Activated CD4-positive, alpha-beta memory T cell treated with anti-CD3 and anti-CD28 coated beads, Interleukin-2, amount 10 ng/mL, durations not matched to agents 7 days and 5 days (primary cell): ENCODE measurements at places on chromosomes 12 and 14.
A peak's percentile ranks its signal among the peaks of the same experiment; 100 is the strongest.

- no peak for DNase-seq
Observed at GRCh38 chr14:90536511-90537191, 139.8 kb downstream of the CALM1 start.

DNA sequence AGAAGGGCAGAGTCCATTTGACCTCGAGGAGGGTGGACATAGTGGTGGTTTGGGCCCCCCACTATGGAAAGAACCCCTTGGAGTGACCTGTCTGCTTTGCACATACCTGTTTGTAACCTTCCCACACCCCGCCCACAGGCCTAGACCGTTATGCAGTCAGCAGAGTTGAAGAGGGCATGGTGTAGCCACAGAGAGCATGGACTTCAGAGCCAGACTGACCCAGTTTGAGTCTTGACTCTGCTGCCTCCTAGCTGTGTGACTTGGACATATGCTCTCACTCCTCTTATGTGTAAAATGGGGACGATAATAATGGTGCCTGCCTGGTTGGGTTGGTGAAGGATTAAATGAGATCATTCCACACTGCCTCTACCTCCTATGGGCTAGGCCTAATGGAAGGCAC is 40.9 kb upstream of the NOS1 start:
- no peak for DNase-seq

DNA sequence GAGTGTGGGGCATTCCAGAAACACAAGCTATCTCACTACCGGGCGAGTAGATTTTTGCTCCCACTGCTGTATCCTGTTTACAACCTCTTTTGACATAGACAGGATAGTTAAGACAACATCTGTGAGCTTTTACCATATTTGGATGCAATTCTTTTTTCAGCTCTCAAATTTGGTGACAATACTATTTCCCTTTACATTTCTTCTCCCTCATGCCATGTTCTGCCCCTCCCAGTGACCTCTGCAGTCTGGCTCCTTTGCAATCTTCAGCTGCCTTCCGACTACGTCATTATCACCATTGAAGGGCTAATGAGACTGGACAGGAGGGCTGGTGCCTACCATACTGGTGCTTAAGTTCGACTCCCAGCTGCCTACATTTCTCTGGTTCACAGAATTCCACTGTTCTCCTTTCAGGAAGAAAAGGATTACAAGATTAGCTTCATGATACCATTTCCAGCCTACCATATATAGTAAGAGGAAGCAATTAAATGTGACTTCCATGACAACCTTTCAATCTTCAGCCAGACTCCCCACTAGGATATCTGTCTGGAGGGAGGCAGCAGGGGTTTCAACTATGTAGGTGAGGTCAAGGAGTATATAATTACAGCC is 251.6 kb downstream of the PHLDA1 start:
- DNase-seq, result no peak

DNA sequence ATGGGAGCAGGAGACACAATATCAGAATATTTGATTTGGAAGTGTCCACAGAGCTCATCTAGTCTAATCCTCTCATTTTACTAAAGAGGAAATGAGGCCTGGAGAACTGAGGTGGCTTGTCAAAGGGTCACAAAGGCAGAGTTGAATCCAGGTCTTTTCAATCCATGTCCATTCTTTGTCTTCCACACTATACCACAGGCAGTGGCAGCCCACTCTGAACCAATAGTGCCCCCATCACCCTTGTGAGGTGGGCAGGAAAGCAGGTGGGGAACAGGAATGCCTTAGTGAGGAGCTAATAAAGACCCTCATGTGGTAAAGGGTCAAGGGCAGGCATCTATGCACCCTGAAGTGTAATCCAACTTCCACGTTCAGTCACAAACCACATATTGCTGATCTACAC is 134.8 kb upstream of the EGLN3 start:
- no peak for DNase-seq

DNA sequence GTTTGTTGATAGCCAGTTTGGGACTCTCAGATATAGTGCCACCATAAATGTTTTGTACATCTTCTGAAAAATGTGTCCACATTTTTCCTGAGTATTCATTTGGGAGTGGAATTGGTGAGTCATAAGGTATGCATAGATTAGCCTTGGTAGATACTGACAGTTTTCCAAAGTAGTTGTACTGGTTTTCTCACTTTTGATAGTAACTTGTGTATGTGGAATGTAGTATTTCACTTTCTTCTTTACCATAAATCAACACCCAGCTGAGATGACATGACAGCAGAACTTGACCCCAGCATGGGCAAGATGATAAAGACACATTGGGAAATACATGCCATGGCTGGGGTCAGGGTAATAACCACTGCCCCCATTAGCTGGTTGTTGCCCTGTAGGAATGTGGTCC is 5.4 kb downstream of the FBXW8 start:
- no peak for DNase-seq

DNA sequence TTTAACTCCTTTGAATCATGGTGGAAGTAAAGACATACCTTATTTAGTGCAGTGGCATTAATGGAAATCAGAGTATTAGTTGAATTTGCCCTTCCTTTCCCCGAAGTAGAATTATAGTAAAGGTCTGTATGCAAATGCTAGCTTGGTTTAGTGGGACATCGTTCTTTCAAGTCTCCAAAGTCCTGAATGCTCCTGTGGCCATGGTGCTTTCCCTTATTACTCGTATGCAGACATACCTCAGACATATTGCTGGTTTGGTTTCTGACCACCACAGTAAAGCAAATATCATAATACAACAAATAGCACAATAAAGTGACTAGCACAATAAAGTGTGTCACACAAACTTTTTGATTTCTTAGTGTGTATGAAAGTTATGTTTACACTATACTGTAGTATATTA is 52.3 kb downstream of the MNAT1 start:
- no peak for DNase-seq

DNA sequence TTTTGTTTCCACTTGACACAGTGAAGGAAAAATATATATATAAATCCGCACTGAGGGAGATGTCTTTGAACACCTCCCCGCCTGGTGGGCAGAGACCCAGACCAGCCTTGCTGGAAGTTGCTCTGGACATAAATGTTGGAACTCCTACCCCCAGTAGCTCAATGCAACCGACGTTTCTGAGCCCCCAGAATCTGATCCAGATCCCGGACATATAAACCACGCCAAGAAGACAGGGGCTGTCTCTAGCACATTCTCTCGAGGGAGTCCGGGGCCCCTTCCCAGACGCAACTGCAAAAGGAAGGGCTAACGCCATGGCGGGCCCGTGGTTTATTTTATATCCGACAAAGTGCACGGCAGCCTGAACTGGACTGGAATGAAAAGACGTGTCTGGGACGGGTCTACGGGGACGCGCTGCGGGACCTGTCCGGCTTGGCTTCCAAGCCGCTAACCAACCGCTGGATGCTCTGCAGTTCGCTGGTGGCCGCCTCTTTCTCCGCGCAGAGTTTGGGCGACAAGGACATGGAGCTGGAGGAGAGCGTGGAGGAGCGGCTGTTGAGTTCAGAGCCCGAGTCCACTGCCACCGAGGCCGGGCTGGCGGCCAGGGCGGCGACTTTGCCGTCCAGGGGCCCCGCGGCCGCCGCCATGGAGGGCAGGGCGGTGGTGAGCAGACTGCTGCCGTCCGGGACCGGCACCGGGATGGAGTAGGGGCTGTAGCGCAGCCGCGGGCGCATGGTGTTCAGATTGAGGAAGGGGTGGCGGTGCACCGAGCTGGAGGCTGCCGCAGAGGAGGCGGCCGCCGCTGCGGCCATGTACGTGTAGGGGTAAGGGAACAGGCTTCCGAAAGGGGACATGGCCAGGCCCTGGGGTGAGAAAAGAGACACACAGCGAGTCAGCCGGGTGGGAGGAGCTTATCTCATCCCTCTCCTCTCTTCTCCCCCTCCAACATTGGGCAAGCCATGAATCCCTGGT is 12.2 kb downstream of the TBX3 start:
- DNase-seq, result no peak

- DNase-seq, result no peak
Observed at GRCh38 chr12:123160801-123161487, 10.1 kb upstream of the PITPNM2 start.

DNA sequence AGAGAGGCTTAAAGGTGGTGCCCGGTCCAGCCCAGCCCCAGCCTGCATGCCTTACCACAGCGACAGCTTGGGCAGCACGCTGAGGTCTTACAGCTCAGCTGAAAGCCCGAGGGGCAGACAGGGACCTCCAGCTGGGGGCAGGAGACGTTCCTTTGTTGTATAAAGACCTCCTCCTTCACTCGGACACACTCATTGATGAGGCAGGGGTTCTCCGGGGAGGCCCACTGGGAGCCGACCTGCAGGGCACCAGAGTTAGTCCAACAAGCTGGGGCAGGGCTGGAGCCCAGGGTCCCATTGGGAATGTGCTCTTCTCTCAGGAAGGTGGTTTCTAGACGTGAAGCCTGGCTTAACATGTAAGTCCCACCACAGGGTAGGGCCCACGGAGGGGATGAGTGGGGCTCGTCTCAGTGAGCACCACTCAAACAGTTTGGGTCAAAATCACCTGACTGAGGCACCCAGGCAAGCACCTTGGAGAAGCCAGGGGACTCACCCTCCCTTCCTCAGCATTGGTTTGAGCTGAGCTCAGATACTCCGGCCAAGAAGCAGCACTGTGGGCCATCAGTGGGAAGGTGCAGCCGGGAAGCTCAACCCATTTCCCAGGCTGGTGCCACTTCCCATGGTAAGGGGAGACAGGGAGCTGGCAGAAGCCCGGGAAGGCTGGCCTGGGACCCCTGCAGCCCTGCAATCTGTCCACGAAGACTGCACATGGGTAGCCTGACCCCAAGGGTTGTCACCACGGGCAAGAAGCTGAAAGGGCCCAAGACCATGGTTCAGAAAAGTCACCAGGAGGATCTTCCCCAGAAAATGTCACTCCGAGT is 24.3 kb upstream of the ANO2 start:
- DNase-seq, result no peak

DNA sequence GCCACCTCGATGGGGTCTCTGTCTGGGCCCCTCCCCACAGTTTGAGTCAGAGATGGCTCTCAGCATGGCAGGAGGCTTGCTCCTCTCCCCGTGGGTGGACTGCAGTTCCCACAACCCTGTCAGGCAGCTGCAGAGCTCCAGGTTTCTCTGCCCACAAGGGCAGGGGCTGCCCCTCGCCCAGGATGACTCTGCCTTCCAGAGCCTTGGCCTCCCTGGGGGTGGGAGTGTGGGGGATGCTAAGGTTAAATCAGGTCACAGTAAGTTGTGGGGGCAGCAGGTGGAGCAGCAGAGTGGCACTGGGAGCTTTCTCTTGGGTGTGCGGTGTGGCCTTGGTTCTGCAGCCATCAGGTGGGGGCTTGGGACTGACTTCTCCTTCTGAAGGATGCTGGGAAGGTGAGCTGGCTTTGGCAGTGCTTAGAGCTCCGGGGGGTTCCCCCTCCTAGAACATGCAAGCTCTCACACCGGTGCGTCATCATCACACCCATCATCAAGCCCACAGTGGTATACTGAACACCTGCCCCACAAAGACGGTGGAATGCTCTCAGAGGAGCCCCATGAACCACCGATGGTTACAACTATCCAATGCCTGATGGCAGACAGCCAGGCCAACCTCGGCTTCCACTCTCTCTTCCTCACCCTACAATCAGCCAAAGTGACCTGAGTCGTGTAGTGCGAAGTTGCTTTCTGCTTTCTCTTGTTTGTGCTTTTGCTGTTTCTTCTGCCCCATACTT is 39.7 kb downstream of the ERH start:
- no peak for DNase-seq

DNA sequence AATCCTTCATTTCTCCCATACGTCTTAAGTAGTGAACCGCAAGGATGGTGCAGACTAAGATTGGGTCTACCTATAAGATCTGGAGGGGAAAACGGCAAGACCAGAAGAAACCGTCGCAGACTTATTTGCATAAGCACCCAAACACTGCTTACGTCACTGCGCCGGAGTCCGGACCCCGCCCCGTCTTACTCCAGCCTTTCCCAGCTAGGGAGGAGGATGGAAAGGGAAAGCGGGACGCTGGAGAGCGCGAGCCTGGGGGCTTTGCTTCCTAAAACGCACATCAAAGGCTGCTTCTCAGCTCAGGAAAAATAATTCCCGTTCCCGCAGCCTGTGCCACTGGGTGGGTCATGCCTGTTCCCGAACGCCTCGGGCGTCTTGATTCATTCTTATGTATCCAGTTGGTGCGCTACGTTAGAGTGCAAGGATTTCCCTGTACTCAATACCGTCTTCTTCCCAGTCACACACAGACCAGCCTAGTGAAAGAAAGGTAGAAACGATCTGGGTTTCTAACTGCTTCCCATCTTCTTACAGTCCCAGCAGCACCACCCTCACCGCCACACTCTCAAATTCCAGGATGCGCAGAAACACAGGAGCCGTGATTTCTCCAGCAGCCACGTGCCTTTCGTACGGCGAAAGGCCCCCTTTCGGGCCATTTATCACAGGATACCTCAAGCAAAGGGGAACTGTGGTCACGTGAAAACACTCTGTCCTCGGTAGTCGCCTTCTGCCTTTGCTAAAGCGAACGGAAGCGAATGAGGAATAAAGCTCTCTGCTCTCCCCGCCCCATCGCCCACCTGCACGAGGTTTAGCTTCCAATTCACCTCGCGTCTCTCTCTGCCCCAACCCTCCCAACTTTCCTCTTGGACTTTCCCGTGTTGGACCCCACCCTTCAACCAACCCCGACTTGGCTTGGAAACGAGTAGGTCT is 1.1 kb downstream of the SLC6A15 start:
- no peak for DNase-seq

- DNase-seq, result peak; percentile 5
Observed at GRCh38 chr14:72612041-72612440, 281.9 kb downstream of the DPF3 start.

GRCh38 chr14:89007906-89008305 is 183.5 kb downstream of the TTC8 start:
- no peak for DNase-seq

DNA sequence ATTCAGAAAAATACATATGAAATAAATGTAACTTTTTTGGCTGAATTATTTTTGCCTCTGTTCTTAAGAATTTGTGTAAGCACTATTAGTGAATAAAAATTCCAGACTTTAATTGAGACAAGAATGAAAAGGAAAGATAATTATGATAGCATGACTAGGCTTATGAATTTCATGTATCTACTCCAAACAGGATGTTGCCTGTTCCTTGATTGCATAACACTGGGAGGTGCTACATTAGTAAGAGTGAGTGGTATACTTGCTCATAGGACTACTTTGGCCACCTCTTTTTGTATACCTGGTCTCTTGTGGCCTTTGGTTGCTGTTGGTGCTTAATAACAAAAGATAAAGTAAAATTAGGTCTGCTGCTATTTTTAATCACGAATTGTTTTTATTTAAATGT is 112.8 kb downstream of the NAV3 start:
- no peak for DNase-seq

DNA sequence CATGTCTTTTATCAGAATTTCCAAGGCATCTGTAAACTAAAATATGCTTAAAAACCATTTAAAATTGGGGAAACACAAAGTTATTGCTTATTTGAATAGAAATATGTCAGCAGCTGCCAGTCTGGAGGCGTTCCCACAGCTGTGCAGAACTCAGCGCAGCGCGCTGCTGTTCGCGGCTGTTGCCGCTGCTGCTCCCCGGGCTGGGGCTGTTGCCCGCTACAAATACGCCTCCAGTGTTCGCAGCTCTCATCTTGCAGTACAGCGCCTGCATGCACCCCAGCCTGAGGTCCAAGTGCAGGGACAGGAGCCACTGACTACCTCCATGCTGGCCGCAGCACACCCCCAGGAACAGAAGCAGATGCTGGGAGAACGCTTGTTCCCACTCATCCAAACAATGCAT is 216.2 kb downstream of the SLC16A7 start:
- no peak for DNase-seq

GRCh38 chr12:18383203-18383602 is 121.9 kb downstream of the PIK3C2G start:
- DNase-seq, result no peak

- no peak for DNase-seq
Observed at GRCh38 chr12:57112492-57113294, 1.5 kb upstream of the STAT6 start.

GRCh38 chr12:122951406-122951805 is 14.9 kb downstream of the ABCB9 start:
- no peak for DNase-seq
